ENCODE measurements at places on chromosomes 1 and 21.

DNA sequence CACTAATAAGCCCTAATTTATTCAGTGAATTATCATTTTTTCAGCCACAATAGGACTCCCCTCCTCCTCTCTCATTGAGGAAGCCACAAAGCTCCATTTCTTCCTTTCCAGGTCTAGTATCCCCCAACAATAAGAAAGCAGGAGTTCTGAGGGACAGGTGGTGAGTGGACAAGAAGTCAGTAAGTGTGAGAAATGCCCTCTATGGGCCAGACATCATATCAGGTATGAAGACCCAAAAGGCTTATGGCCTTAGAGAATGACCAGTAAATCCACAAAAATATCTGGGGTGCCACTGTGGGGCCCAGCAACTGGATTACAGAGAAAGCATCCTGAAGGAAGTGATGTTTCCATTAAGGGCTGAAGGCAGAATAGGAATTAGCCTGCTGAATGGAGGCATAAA, 175.7 kb downstream of the TRIM33 start:
- no peak for DNase-seq

DNA sequence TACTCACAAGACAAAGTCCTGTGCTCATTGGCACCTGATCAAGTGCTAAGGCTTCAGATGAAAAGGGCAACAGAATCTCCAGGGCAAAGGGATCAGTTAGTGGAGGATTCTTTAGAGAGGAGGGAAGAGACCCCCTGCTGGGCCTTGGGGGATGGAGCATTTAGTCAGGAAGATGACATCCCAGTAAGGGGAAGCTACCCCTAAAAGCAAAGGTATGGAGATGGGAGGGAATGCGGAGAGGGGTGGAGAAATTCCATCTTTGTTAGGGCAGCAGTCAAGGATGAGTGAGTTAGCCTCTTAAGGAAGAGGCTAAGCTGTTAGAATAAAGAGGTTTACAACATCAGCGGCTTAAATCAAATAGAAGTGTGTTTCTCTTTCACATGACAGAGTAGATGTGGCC, 67.4 kb downstream of the ST6GALNAC3 start:
- peak; percentile 38 for DNase-seq

- no peak for DNase-seq
Observed at GRCh38 chr21:31233711-31234110, 110.3 kb downstream of the TIAM1 start.

- DNase-seq: no peak
Observed at GRCh38 chr1:25944986-25945385, 38.8 kb upstream of the STMN1 start.

GRCh38 chr1:60255565-60255964, 182.0 kb upstream of the C1orf87 start:
- no peak for DNase-seq

- DNase-seq: no peak
Observed at GRCh38 chr1:96374076-96374762, 347.4 kb upstream of the PTBP2 start.

DNA sequence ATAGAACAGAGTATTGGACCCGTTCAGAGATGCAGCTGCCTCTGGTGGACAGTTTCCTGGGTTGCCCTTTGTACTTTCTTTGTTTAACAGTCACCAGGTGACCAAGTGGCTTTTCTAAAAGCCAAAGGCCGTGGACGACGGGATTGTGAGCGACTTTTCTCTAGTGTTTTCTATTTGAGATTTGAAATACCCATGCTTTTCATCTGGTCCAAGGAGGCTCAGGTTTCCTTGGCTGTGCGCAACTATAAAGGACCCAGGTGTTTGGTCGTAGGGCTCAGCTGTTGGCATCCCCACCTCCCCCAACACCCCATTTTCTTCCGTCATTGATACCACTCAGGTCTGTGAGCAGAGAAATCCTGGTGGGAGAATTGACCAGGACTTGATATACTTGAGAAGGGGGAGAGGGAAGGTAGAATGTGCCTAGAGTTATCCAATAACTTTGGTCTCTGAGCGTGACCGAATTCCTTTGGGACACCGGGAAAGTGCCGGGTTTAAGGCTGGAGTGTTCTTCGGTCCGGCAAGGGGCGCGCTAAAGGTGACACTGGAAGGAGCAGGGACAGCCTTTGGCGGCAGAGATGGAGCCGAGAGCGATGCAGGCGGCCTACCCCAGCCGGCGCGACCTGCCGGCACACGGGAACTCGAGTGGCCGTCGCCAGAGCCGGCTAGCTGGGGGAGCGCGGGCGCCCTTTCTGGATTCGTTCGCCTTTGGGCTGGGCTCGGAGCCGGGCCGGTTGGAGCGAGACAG, 83.4 kb upstream of the BMP8A start:
- peak; percentile 44 for DNase-seq

DNA sequence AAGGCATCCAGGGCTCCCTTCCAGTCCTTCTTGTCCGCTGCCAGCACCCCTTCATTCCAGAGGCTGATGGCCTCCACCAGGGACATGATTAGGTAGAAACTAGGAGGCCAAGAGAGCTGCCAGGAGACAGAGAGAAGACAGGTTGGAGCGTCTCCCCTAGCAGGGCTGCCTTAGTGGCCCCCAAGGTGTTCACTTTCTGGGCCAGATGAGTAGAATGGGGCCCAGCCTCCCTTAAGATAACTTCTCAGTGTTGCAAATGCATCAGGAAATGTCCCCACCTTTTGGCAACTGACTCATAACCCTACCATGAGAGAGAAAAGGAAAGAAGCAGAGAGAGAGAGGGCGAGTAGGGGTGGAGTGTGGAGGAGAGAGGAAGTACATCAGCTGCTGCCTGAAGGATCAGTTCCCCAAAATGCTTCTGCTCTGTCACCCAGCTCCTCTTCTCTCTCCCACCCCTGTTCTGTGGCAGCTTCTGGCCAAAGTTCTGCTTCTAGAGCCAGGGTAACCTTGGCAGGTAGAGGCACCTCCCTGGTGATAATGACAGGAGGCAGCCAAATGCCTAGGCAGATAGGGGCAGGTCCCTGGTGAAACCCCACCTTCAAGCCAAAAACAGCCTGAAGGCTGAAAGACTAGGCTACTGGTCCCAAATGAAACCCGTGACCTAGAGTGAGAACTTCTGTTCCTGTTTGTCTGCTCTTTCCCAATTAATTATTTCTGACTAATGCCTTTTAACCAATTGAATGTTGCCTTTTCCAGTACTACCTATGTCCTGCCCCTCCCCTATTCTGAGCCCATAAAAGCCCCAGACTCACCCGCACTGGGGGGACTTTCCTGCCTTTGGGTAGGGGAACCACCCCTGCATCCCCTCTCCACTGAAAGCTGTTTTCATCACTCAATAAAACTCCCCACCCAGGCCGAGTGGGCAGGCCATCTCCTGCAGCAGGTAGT, at the start of gene NCF2:
NCF2 (minus strand) TSS at position 216 of the 948 bp plus-strand sequence; CDS start at position 86, 130 bp downstream.
- DNase-seq: no peak

GRCh38 chr1:32924881-32925344, 23.7 kb upstream of the TMEM54 start:
- DNase-seq: peak; percentile 74

DNA sequence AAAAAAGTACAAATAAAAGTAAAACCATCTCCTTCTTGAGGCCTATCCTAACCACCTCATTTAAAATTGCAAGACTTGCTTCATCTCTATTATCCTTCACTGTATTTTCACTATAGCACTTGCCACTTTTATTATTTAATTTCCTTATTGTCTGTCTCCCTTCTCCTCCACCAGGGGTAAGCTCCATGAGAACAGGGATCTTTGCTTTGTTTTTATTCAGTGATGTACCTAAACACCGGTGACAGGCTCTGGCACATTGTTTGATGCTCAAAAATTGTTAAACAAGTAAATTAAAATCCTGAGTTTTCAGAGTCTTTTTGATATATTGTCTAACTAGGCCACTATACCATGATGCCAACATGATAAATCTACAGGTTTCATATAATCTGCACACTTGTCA, 17.2 kb upstream of the SPEN start:
- no peak for DNase-seq

DNA sequence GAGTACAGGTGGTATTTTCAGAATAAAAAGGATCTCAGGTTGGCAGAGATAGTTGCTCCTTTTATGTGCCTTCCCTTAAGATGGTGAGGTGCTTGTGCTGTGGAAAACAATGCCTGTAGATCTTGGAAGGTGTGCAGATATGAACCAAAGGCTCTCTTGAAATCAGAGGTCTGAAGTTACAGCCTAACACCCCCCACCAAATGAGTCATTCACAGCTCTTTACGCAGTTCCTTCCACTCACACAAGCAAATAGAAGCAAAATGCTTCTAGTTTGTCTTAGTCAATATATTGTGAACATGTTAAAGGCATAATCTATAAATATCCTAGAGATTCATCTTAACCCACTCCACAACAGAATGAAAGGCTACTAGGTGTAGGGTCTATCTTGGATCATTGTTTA, 128.9 kb upstream of the NR5A2 start:
- DNase-seq: no peak

- DNase-seq: no peak
Observed at GRCh38 chr1:45643978-45644377, 20.1 kb upstream of the CCDC17 start.

- no peak for DNase-seq
Observed at GRCh38 chr1:3032371-3033039, 11.2 kb downstream of the ACTRT2 start.

GRCh38 chr1:59360170-59360569, 63.3 kb downstream of the FGGY start:
- no peak for DNase-seq

GRCh38 chr1:29730623-29731022, 494.3 kb downstream of the PTPRU start:
- no peak for DNase-seq

Data from H9 (cell line).